Ecto neural progenitor cell (in vitro differentiated cells): ENCODE measurements at places on chromosomes 3 and 15.

DNA sequence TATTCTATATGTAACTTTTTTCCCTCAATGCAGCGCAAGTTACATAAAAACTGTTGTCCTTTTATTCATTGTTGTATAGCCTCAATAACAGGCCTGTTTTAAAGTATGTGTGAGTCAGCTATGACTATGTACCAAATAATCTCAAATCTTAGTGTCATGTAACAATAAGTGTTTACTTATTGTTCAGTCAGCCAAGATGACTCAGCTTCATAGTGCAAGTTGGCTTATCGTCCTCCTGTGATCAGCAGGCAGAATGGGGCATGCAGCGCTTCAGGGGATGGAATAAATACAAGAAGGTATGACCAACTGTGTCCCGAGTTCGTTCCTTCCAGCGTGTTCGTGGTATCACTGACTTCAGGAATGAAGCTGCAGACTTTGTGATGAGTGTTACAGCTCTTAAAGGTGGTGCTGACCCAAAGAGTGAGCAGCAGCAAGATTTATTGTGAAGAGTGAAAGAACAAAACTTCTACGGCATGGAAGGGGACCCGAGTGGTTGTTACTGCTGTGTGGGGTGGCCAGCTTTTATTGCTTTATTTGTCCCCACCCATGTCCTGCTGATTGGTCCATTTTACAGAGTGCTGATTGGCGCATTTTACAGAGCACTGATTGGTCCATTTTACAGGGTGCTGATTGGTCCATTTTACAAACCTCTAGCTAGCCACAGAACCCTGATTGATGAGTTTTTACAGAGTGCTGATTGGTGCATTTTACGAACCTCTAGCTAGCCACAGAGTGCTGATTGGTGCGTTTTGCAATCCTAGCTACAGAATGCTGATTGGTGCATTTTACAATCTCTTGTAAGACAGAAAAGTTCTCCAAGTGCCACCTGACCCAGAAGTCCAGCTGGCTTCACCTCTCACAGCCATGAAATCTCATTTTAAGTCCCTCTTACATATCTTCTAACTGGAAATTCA lies 1016.0 kb downstream of the MCTP2 start:
- no peak for DNase-seq

DNA sequence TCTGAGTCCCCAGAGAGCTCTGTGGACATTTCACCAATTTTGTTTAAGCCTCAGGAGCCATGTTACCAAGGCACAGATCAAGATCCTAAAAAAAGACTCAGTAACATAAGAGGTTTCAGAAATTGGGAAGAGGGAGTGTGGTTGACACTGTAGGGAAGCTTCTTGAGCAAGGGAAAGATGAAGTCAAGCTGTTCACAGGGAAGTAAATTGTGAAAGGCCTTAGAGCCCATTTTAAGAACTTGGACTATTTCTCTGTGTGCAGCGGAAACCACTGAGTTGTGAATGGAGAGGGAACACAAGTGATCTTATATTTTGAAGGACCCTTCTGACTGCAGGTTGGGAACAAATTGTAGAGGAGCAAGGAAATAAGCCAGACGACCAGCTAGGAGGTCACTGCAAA lies 18.7 kb downstream of the BCL2A1 start:
- DNase-seq: no peak

DNA sequence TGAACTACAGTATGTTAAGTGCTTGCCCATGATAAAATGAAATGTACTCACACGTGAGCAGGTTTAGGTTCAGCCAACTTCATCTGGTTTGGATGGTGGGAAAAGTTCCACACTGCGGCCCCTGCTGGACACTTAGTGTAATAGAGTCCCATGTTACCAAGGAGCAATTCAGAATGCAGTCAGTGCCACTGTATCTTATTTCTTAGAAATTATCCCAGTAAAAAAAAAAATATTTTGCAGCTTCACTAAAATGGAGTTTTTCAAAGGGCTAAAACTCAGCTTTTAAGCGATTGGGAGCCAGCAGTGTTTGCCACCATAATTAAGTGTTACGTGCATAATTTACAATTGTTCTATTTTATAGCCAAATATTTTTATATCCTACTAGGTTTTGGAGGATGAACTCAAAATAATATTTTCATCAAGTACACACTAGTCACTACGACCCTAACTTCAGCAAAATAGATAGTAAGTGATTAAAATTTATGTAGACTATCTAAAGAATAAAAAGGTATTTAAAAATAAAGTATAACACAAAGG lies 371.7 kb upstream of the GBE1 start:
- no peak for DNase-seq

- DNase-seq: peak; percentile 82
These were observed 848 bp downstream of the SYNM start for GRCh38 chr15:99105514-99106341.

DNA sequence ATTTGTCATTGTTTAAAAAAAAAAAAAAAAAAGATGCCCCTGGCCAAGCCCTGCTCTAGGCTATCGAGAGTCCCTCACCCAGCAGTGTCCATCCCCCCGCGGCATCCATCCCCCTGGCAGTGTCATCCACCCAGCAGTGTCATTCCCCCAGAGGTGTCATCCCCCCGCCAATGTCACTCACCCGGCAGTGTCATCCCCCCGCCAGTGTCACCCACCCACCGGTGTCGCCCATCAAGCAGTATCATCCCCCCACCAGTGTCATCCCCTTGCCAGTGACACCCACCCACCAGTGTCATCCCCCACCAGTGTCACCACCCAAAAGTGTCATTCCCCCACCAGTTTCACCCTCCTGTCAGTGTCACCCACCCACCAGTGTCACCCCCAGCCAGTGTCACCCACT lies 99.3 kb upstream of the PRR20G start:
- no peak for DNase-seq

- peak; percentile 52 for DNase-seq
These were observed 24.7 kb downstream of the TRIM71 start for GRCh38 chr3:32842531-32842931.
